ENCODE measurements at places on chromosomes 6 and 20. TPM values are rescaled to one million over a fixed set of nuclear protein-coding genes. Genes with fewer than 3 reads are reported as not detected.

The HSPA12B gene
- 0.45 TPM for total RNA-seq

The EYA4 gene
- total RNA-seq, result 8.1 TPM

The TRIM15 gene
- not detected for total RNA-seq

The FOXP4 gene
- total RNA-seq, result 3.7 TPM

The AVP gene
- not detected for total RNA-seq

The ZNF165 gene
- total RNA-seq, result 0.45 TPM

The ECT2L gene
- not detected for total RNA-seq

The MCHR2 gene
- total RNA-seq, result not detected

The PTCRA gene
- not detected for total RNA-seq

The PSORS1C2 gene
- total RNA-seq, result not detected

The POM121L2 gene
- not detected for total RNA-seq

The TUBB gene
- 2,052 TPM for total RNA-seq

The LTB gene
- not detected for total RNA-seq

The GPX5 gene
- total RNA-seq, result not detected

The SRSF12 gene
- total RNA-seq, result 0.34 TPM

The TSHZ2 gene
- under 0.01 TPM for total RNA-seq

The SLC17A1 gene
- not detected for total RNA-seq

The DUSP15 gene
- not detected for total RNA-seq

The ID4 gene
- total RNA-seq, result 0.89 TPM

The TGM3 gene
- not detected for total RNA-seq

The ZC3H12D gene
- under 0.01 TPM for total RNA-seq

The TGM2 gene
- total RNA-seq, result 38.3 TPM

The C20orf204 gene
- total RNA-seq, result not detected

The FAM110A gene
- total RNA-seq, result 9.8 TPM

The SAPCD1 gene
- total RNA-seq, result 5.8 TPM

The SLC35F1 gene
- total RNA-seq, result 0.15 TPM

The CNKSR3 gene
- 6.8 TPM for total RNA-seq

The FRS3 gene
- 3.3 TPM for total RNA-seq

The NKAIN2 gene
- total RNA-seq, result not detected

The PDE10A gene
- 0.34 TPM for total RNA-seq

The ZBTB46 gene
- 1.2 TPM for total RNA-seq

The CDS2 gene
- 9.5 TPM for total RNA-seq

The NAA20 gene
- 40.0 TPM for total RNA-seq

The GCM1 gene
- not detected for total RNA-seq

The OLIG3 gene
- total RNA-seq, result not detected

The MOCS1 gene
- total RNA-seq, result 11.3 TPM

The SYCP2L gene
- total RNA-seq, result 0.30 TPM

The MAPK13 gene
- 7.6 TPM for total RNA-seq

The PABPC1L gene
- 10.1 TPM for total RNA-seq

The TMEM74B gene
- not detected for total RNA-seq

The DZANK1 gene
- total RNA-seq, result 0.50 TPM

The GLP1R gene
- total RNA-seq, result not detected

The BPIFA1 gene
- not detected for total RNA-seq

The DPPA5 gene
- not detected for total RNA-seq

The GGTLC1 gene
- total RNA-seq, result not detected

The IRF4 gene
- total RNA-seq, result not detected

The CRYBG1 gene
- total RNA-seq, result 8.2 TPM

The SMLR1 gene
- not detected for total RNA-seq

The ZNF318 gene
- total RNA-seq, result 6.2 TPM

The IMPG1 gene
- total RNA-seq, result not detected

The BIRC7 gene
- not detected for total RNA-seq

The PERP gene
- 38.5 TPM for total RNA-seq

The ME1 gene
- total RNA-seq, result 19.0 TPM

All from bronchus fibroblast of lung (primary cell).